Thyroid gland (tissue), 4 donors: ENCODE measurements at places on chromosomes 3 and 15. TPM values are rescaled to one million over a fixed set of nuclear protein-coding genes. Genes with fewer than 3 reads are reported as not detected.

DNA sequence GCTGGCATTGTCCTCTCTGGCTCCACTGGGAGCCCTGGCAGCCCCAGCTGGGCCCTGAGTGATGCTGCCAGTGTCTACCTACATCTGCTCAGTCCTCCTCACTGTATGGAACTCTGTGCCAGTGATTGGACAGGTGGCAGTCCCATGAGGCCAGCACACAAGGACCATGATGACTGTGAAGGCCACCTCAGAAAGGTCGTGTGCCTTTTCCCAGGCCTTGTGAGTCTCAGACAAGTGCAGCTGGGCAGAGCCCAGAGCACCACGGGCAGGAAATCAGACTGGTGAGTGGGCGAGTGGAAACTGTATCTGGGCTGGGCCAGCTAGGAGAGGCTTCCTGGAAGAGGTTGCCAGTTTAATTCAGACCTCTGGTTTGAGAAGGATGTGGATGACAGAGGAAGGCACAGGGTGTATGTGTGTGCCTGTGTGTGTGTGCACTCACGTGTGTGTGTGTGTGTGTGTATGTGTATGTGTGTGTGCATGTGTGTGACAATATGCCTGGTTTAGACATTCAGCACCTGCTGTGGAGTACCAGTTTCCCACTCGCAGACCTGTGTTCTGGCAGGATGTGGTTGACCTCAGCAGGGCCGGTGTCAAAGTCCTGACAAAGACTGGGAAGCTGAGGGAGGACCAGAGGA is 7.0 kb downstream of the MAPKAPK3 start:
- DNase-seq, result no peak
- H3K27ac ChIP-seq, result peak overlapping the region; percentile 63
- H3K4me3 ChIP-seq, result no peak overlapping the region
- peaks cover 86% of the 10 kb centered on the region for H3K4me1 ChIP-seq
- no peaks in the 10 kb centered on the region for H3K36me3 ChIP-seq

- no peak overlapping the region for H3K4me3 ChIP-seq
- no peaks in the 10 kb centered on the region for H3K27me3 ChIP-seq
- H3K4me1 ChIP-seq, result no peaks in the 10 kb centered on the region
- no peaks in the 10 kb centered on the region for H3K36me3 ChIP-seq
- DNase-seq, result no peak
These were observed 88.5 kb upstream of the GOLGA8J start for GRCh38 chr15:29994284-29994683.

GRCh38 chr3:31442755-31443154 is 90.0 kb upstream of the STT3B start:
- no peak for DNase-seq
- H3K4me1 ChIP-seq, result no peaks in the 10 kb centered on the region
- no peak overlapping the region for H3K4me3 ChIP-seq
- no peaks in the 10 kb centered on the region for H3K27me3 ChIP-seq

GRCh38 chr15:45234562-45235235 is 17.3 kb upstream of the SLC28A2 start:
- no peaks in the 10 kb centered on the region for H3K4me1 ChIP-seq
- H3K36me3 ChIP-seq, result no peaks in the 10 kb centered on the region
- no peak overlapping the region for H3K27ac ChIP-seq
- no peak for DNase-seq
- no peaks in the 10 kb centered on the region for H3K27me3 ChIP-seq

- H3K27ac ChIP-seq, result no peak overlapping the region
- H3K36me3 ChIP-seq, result no peaks in the 10 kb centered on the region
- H3K27me3 ChIP-seq, result no peaks in the 10 kb centered on the region
- H3K4me3 ChIP-seq, result no peak overlapping the region
- no peaks in the 10 kb centered on the region for H3K4me1 ChIP-seq
These were observed 340.8 kb downstream of the PLOD2 start for GRCh38 chr3:145820170-145820569.

DNA sequence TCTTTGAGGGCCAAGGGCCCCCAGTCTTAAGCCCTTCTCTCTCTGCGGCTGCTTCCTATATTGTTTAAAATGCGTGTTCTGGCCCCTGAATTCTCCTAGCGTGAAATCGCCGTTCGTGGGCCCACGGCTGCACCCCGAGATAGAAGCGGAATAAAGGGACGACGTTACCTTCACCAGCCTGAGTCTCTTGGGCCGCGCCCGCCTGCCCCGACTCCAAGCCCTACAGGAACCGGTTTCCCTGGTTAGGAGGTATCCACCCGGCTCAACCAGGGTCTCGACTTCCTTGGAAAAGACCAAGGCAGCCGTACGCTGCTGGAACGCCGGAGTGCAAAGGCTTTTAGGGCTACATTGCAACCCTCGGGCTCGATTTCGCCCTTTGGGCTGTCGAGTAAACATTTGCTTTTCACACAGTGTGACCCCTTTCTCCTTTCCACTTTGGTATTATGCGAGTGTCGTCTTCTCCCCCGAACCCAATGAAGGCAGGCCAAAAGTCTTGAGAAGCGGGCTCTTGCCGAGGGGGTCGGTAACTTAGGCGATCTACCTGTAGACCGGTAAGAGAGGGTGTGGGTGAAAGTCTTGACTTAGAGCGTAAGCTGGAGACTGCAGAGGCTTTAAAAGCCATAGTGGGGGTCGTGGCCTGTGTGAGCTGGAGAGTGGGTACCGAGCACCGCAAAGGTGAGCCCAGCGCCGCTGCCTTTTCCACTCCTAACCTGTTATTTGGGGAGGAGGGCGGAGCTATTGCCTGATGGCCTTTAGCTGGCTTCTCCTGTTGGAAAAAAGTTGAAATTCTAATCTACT is 2.0 kb downstream of the TRIM71 start:
- no peak overlapping the region for H3K27ac ChIP-seq
- H3K27me3 ChIP-seq, result peaks cover 7% of the 10 kb centered on the region
- H3K4me3 ChIP-seq, result no peak overlapping the region
- DNase-seq, result no peak
- H3K4me1 ChIP-seq, result peaks cover 14% of the 10 kb centered on the region
- H3K36me3 ChIP-seq, result no peaks in the 10 kb centered on the region

GRCh38 chr3:177679568-177680471 is 482.5 kb upstream of the TBL1XR1 start:
- peaks cover 21% of the 10 kb centered on the region for H3K4me1 ChIP-seq
- no peaks in the 10 kb centered on the region for H3K36me3 ChIP-seq
- DNase-seq, result no peak
- H3K27ac ChIP-seq, result no peak overlapping the region

DNA sequence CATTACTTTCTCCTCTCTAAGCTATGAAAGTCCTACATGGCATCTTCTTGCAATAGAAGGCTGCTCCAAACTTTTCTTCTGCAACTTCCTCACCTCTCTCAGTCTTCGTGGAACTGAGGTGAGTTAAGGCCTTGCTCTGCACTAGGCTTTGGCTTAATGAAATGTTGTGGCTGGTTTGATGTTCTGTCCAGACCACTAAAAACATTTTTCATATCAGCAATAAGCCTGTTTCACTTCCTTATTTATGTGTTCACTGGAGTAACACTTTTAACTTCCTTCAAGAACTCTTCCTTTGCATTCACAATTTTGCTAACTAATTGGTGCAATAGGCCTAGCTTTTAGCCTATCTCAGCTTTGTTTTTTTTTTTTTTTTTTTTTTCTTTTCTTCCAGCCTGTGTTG is 335.3 kb upstream of the NECTIN3 start:
- no peaks in the 10 kb centered on the region for H3K4me1 ChIP-seq
- no peaks in the 10 kb centered on the region for H3K36me3 ChIP-seq
- no peaks in the 10 kb centered on the region for H3K27me3 ChIP-seq
- H3K4me3 ChIP-seq, result no peak overlapping the region
- no peak overlapping the region for H3K27ac ChIP-seq
- no peak for DNase-seq

GRCh38 chr3:37872413-37873160 is 10.9 kb downstream of the CTDSPL start:
- H3K4me1 ChIP-seq, result no peaks in the 10 kb centered on the region
- no peak overlapping the region for H3K27ac ChIP-seq
- no peaks in the 10 kb centered on the region for H3K27me3 ChIP-seq
- no peak for DNase-seq

GRCh38 chr3:154584974-154585373 is 155.0 kb upstream of the GPR149 start:
- DNase-seq, result no peak
- no peak overlapping the region for H3K4me3 ChIP-seq
- no peaks in the 10 kb centered on the region for H3K27me3 ChIP-seq
- H3K27ac ChIP-seq, result no peak overlapping the region

GRCh38 chr3:42229266-42229941 is 36.6 kb downstream of the CCK start:
- H3K4me1 ChIP-seq, result no peaks in the 10 kb centered on the region
- DNase-seq, result no peak

GRCh38 chr3:78003090-78003489 is 963.2 kb downstream of the ROBO2 start:
- H3K36me3 ChIP-seq, result no peaks in the 10 kb centered on the region
- no peak overlapping the region for H3K27ac ChIP-seq
- H3K4me1 ChIP-seq, result peaks cover 6% of the 10 kb centered on the region

DNA sequence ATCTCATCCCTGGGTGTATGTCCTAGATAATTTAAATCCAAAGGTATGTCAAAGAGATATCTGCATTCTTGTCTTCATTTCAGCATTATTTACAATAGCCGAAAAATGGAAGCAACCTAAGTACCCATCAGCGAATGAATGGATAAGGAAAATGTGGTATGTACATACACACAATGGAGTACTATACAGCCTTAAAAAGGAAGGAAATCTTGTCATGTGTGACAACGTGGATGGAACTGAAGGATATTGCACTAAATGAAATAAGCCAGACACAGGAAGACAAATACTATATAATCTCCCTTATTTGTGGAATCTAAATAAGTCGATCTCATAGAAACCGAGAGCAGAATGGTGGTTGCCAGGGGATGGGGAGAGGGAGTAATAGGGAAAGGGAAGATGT is 16.8 kb upstream of the MGLL start:
- H3K27ac ChIP-seq, result no peak overlapping the region
- H3K27me3 ChIP-seq, result no peaks in the 10 kb centered on the region
- H3K4me1 ChIP-seq, result no peaks in the 10 kb centered on the region

DNA sequence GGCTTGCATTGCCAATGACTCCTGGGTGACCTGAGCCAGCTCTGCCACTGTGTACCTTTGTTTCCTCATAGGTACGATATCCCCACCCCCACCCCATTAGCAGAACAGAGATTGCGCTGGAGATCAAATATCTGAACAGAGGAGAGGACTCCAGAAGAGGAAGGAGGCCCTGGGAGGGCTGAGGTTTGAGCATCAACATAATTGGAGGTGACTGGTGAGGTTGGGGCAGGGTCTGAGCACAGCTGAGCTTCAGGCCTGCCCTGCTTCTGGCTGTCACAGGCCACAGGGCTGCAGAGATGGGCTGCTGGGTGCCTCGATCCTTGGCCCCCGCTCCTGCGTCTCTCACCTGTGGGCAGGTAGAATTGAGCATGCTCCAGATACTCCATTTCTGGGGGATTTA is 21.3 kb upstream of the CACNA2D2 start:
- peaks cover 6% of the 10 kb centered on the region for H3K4me1 ChIP-seq
- no peak for DNase-seq
- H3K36me3 ChIP-seq, result no peaks in the 10 kb centered on the region
- H3K27ac ChIP-seq, result no peak overlapping the region
- no peak overlapping the region for H3K4me3 ChIP-seq
- no peaks in the 10 kb centered on the region for H3K27me3 ChIP-seq

DNA sequence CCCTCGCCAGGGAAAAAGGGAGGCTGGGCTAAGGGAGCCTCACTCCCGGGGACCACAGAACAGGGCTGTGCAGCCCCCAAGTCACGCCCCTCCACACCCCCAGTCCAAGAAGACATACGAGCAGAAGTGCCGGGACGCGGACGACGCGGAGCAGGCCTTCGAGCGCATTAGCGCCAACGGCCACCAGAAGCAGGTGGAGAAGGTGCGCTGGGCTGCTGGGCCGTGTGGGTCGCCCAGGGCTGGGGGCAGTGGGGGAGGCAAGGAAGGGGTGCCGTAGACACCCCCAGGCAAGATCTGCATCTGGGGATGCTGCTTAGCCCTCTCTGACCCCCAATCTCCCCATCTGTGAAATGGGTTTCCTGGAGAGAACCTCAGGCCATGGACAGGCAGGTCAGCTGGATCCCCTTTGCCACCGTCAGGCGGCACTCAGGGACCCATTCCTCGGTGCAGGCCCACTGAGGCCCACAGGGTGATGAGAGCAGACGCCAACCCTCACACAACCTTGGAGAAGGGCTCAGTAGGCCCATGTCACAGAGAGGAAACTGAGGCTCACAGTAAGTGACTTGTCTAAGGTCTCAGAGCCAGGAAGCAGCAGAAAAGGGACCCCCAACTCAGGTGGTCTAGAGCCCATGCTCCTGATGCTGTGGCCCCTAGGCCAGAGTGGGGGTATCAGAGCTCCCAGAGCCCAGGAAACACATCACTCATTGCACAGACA is 33.7 kb downstream of the PSTPIP1 start:
- H3K4me1 ChIP-seq, result peaks cover 9% of the 10 kb centered on the region
- no peak overlapping the region for H3K4me3 ChIP-seq
- no peaks in the 10 kb centered on the region for H3K27me3 ChIP-seq
- DNase-seq, result no peak
- H3K36me3 ChIP-seq, result no peaks in the 10 kb centered on the region
- no peak overlapping the region for H3K27ac ChIP-seq

DNA sequence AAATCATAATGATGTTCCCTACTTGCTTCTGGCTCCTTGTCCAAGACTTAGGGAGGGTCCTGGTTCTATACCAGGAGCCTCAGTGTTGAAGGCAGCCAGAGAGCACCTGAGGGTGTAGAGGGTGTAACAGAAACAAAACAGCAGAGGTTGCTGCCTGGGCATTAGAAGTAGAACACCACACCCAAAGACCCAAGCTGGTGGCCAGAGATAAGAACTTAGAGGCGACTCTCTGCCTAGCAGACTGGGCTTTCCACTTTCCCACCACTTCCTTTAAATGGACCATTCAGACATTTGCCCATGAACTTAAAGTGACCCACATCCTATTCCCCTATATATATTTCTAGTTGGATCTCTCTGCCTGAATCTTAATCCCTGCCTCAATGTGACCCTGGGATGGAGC is 189.8 kb downstream of the KLF13 start:
- no peak overlapping the region for H3K4me3 ChIP-seq
- H3K4me1 ChIP-seq, result no peaks in the 10 kb centered on the region
- H3K27ac ChIP-seq, result no peak overlapping the region
- DNase-seq, result no peak
- no peaks in the 10 kb centered on the region for H3K27me3 ChIP-seq
- no peaks in the 10 kb centered on the region for H3K36me3 ChIP-seq

DNA sequence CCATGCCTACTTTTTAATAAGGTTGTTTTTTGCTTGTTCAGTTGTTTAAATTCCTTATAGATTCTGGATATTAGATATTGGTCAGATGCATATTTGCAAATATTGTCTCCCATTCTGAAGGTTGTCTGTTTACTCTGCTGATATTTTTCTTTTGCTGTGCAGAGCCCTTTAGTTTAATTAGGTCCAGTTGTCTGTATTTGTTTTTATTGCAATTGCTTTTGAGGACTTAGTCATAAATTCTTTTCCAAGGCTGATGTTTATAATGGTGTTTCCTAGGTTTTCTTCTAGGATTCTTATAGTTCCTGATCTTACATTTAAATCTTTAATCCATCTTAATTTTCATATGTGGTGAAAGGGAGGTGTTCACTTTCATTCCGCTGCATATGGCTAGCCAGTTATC is 77.4 kb downstream of the PTPRG start:
- peaks cover 32% of the 10 kb centered on the region for H3K4me1 ChIP-seq
- H3K36me3 ChIP-seq, result no peaks in the 10 kb centered on the region
- no peak overlapping the region for H3K4me3 ChIP-seq
- H3K27me3 ChIP-seq, result no peaks in the 10 kb centered on the region
- DNase-seq, result no peak

Gene CMTM7
- total RNA-seq, result 24.7 TPM

Gene MDFIC2
- not detected for total RNA-seq

Gene LRTM1
- not detected for total RNA-seq

Gene RETNLB
- total RNA-seq, result not detected

Gene CEP70
- 100 TPM for total RNA-seq

Gene GRAMD2A
- 9.0 TPM for total RNA-seq

Gene RCN2
- 50.5 TPM for total RNA-seq

Gene ATP10A
- 2.7 TPM for total RNA-seq

Gene GPR15
- not detected for total RNA-seq
